ENCODE measurements at places on chromosomes 1 and 21.

DNA sequence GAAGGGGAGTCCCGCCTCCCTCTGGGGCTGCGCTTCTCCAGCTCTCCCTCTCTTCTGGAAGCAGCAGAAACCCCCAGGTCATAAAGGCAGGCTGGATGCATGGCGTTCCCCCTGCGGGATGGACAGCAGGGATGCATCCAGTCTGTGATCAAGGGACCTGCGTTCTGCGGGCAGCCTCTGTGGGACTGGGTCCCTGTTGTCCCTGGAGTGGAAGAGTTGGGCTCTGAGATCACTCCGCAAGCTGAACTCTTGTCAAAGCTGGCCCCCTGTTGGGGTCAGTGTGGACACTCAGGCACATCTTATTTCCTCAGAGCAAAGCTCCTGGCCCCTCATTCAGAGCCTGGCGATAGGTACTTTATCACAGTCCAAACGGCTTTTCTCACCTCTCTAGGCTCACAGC, 341.2 kb downstream of the PTPRU start:
- DNase-seq: no peak

GRCh38 chr1:24126018-24126671, 14.2 kb upstream of the MYOM3 start:
- DNase-seq: no peak

- no peak for DNase-seq
These were observed 16.0 kb downstream of the PHC2 start for GRCh38 chr1:33414879-33415278.

DNA sequence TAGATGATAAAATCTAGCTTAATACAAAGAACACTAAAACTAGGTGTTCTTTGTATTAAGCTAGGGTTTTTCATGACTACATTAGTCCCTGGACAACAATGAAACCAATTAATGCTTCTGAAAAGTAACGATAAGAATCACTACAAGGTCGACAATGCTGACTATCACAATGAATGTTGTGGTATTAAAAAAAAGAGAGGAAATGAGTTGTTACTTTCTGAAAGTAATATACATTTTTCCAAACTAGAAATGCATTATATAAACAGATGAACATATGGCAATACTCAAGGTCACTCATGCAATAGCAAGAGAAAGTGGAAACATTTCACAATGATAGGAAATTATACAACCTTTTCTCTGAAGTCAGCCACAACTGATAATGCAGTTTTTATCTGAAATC, 19.0 kb downstream of the DPH5 start:
- DNase-seq: no peak

GRCh38 chr1:181119093-181119989, 30.8 kb downstream of the IER5 start:
- no peak for DNase-seq

All from NCI-H446 (cell line).